ENCODE measurements at places on chromosomes 4 and X. TPM values are rescaled to one million over a fixed set of nuclear protein-coding genes. Genes with fewer than 3 reads are reported as not detected.

The RPS6KA6 gene
- 14.6 TPM for total RNA-seq

The FRG2 gene
- total RNA-seq: not detected

The PABPC1L2B gene
- total RNA-seq: not detected

The HAND2 gene
- total RNA-seq: 22.7 TPM

The IL2 gene
- not detected for total RNA-seq

The MAGEA10 gene
- total RNA-seq: not detected

The IGFBP7 gene
- total RNA-seq: 336 TPM

The MAGEE2 gene
- total RNA-seq: not detected

The CFAP99 gene
- total RNA-seq: not detected

The MAGIX gene
- 1.4 TPM for total RNA-seq

The IQCM gene
- not detected for total RNA-seq

The GLRB gene
- total RNA-seq: 18.9 TPM

The TLR2 gene
- 0.44 TPM for total RNA-seq

The POF1B gene
- not detected for total RNA-seq

The TRPC3 gene
- 1.7 TPM for total RNA-seq

The GRIA3 gene
- total RNA-seq: 15.0 TPM

The PNMA3 gene
- total RNA-seq: 0.12 TPM

The ANKRD50 gene
- total RNA-seq: 29.0 TPM

The SPIN2B gene
- total RNA-seq: 6.5 TPM

Measured in uterine smooth muscle cell (primary cell).